ENCODE measurements at places on chromosomes 4 and X. TPM values are rescaled to one million over a fixed set of nuclear protein-coding genes. Genes with fewer than 3 reads are reported as not detected.

The FGF13 gene
- 24.2 TPM for total RNA-seq

The SLC34A2 gene
- not detected for total RNA-seq

The ERAS gene
- 0.40 TPM for total RNA-seq

The PALLD gene
- total RNA-seq, result 20.9 TPM

The FRG2 gene
- 0.05 TPM for total RNA-seq

The GLRB gene
- total RNA-seq, result 0.24 TPM

The F8A3 gene
- total RNA-seq, result 1.8 TPM

The SCRG1 gene
- 1.3 TPM for total RNA-seq

The SMIM20 gene
- 50.4 TPM for total RNA-seq

- DNase-seq, result no peak
Measured at GRCh38 chrX:69496183-69496582, 7.9 kb upstream of the NALF2 start.

GRCh38 chr4:8818063-8818881 is 53.4 kb downstream of the HMX1 start:
- DNase-seq, result peak; percentile 12

DNA sequence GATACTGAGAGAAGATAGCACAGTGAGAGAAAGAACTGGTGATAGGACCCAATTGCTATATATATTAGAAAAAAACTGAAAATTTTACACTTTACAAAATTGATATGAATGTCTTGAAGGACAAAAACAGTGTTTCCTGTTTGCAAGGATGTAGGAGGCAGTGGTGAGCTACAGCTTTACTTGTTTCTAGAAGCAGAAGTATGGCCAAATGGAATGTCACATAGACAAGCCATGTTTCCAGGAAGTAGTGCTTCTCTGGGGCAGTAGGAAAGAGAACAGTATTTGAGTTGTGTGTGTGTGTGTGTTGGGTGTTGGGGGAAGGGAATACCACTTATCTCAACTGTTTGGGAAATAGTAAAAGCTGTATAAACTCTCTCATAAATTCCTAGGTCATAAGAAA is 60.9 kb upstream of the IBSP start:
- peak; percentile 2 for DNase-seq

- DNase-seq, result no peak
Measured at GRCh38 chr4:159146488-159146887, 43.6 kb downstream of the RAPGEF2 start.

DNA sequence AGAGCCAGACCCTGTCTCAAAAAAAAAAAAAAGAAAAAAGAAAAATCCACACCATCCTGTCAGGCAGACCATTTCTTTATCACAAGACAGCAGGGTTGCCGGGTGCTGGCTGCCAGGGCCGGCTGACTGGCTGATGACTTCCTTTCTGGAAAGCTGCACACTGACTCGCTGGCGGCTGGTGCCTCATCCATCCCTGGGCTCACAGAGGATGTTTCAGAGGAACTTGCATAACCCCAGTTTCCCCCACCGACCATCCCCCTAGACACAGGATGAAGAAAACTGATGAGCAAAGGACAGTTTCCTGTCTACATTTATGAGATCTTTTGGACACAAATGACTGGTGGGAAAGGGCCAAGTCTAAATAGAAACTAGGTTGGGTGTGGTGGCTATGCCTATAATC is 14.1 kb downstream of the HPSE start:
- peak; percentile 9 for DNase-seq

- no peak for DNase-seq
Measured at GRCh38 chr4:108700081-108700757, 49.8 kb downstream of the OSTC start.

- DNase-seq, result no peak
Measured at GRCh38 chrX:76428243-76429130, 977 bp downstream of the MAGEE1 start.

DNA sequence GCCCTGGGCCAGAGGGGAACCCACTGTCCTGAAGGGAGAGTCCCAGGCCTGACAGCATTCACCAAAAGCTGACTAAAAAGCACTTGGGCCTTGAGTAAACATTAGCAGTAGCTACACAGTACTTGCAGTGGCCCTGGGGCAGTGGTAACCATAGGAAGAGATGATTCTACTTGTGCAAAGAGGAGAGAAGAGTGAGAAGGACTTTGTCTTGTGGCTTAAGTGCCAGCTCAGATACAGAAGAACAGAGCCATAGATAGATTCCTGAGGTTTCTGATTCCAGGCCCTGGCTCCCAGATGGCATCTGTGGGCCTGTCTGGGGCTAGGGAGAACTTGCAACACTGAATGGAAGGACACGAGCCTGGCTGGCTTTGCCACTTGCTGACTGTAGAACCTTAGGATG is 100.5 kb downstream of the PTCHD1 start:
- DNase-seq, result peak; percentile 9

DNA sequence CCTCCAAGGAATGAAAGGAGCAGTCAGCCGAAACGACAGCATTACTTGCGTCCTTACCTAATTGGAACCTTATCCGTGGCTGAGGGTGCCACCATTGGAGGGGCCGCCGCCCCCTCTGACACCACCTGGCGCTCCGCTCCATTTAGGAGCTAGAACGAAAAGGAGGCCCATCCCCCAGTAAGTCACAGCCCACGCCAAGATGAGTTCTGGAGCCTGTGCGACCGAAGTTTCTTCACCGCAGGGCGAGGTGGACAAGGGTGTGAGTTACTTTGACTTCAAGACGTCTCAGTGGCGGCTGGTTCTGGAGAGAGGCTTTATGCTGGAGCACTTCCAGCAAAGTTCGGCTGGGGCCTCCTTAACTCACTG is 729 bp upstream of the IRF2 start:
- peak; percentile 36 for DNase-seq

GRCh38 chr4:5164221-5164912 is 113.1 kb downstream of the STK32B start:
- DNase-seq, result no peak

GRCh38 chr4:2626231-2626630 is 89.8 kb downstream of the FAM193A start:
- DNase-seq, result no peak

- no peak for DNase-seq
Measured at GRCh38 chr4:139934708-139935195, 219.2 kb downstream of the MAML3 start.

DNA sequence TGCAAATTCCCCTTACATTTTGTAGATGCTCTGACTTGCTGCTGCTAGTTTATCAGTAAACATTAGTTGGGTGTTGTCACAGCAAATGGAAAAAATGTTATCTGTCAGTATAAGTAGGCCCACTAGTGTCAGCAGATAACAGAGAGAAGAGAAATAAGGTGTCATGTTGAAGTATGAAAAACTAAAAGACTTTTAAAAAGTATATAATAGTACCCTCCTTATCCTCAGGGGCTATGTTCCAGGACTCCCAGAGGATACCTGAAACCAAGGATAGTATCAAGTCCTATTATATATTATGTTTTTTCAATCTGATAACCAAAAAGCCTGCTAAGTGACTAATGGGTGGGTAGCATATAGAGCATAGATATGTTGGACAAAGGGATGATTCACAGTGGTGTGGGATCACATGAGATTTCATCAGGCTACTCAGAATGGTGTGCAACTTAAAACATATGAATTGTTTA is 11.6 kb upstream of the BMP2K start:
- DNase-seq, result peak; percentile 76

DNA sequence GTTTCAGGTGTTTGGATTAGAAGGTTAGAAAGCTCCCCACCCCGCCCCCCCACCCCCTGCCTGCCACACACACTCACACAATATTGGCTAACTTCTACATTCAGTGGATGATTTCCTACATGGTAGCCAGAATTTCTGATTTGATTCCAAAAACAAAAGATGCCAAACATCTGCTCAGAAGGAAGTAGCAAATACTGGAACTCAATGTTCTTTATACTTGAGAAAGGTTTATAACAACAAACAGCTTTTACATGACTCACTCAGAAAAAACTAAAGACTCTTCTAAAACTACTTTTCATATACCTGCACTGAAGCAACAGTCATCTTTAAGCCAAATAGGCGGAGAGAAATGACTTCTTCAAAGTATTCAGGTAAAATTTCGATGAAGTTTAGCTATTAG is 750.5 kb upstream of the POU3F4 start:
- no peak for DNase-seq

- DNase-seq, result no peak
Measured at GRCh38 chrX:50913520-50913919, 3.0 kb downstream of the BMP15 start.

DNA sequence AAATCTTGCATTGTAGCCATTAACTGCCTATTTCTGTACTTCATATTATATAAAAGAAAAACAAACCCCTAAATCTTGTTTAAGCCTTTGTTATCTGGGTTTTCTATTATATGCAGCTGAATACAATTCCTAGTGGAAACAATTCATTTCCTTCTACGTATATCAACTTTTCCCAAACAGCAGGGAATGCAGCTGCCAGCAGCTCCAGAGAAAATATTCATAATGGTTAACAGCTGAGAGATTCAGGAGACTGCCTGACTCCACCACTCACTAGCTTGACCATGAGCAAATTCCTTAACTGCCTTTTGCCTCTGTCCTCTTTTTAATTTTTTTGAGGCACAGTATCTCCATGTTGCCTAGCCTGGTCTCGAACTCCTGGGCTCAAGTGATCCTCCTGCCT is 146.2 kb downstream of the SPATA18 start:
- no peak for DNase-seq

GRCh38 chrX:116824785-116825184 is 362.0 kb upstream of the CT83 start:
- no peak for DNase-seq

Measured in SK-MEL-5 (cell line).